Germinal center (tissue), 1 donor: ENCODE measurements at places on chromosomes 1 and 21.

- no peak for DNase-seq
Observed at GRCh38 chr1:216306830-216307229, 116.4 kb downstream of the USH2A start.

DNA sequence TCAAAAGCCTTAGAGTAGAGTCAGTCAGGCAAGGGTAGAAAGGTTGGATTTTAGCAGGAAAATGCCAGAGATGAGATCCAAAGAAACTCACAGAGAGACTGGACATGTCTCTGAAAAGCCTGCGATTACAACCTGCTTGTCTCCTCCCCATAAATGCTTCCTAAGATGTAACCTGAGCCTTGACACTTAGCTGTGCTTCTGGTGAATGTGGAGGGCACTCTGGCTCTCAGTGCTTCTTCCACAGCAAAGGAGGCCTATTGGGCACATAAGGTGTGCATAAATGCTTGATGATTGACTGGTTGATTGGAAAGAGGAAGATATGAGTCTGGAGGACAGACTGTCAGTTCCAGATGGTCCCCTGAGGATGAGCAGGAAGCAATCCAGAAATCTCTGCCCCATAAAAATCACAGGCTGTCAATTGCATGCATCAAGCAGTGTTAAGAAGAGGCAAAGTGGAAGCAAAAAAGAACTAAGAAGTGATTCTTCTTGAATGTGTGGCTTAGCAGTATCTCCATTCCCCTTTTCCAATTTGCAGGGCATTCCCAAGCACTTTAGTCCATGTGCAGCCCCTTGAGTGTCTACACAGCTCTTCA lies 236.2 kb upstream of the RRP15 start:
- no peak for DNase-seq

- DNase-seq, result peak; percentile 39
Observed at GRCh38 chr1:182786223-182786994, 3.2 kb upstream of the NPL start.

DNA sequence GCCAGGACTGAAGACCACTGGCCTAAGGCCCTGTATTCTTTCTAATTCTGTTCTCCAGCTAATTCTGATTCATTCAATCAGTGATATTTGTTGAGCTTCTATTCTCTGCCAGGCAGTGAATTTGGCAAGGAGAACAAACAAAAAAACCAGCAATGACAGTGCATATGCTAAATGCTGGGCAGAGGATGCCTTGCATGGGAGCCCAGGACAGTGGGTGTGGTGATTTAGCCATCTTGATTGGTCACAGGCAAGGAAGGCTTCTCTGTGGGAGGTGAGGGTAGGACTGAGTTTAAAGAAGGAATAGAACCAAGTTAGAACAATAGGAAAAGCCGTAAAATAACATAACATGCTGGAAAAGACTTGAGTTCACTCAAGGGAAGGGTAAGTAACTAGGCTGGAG lies 9.2 kb upstream of the CPT2 start:
- no peak for DNase-seq

DNA sequence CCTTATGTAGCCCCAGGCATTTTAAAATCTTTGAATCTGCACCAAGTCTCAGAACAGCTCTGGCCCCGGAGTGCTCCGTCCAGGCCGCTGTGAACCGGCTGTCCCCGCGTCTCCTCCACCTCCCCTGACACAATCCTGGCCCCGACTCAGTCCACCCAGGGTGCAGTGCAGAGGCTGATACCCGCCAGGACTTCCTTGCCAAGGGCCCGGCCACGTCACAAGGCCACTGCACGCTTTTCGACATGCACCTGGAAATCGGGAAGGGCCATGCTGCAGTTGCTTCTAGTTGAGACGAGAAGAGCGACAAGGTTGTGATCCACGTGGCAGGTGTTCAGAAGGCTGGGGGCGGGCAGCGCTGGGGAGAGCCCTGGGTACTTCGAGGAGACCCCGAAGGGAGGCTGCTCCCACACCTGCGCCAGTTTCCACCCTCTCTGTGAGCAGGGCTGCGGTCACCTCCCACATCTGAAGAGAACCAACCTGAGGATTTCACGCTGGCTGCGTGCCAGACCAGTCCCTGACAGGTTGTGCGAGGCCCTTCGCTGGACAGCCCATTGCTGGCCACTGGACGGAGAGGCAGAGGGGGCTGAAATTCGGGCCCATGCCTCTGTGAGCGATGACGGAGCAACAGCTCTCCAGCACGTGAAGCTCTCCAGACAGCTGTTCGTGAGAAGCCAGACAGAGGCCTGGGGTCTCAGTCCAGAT lies 6.7 kb downstream of the VWA1 start:
- peak; percentile 1 for DNase-seq

DNA sequence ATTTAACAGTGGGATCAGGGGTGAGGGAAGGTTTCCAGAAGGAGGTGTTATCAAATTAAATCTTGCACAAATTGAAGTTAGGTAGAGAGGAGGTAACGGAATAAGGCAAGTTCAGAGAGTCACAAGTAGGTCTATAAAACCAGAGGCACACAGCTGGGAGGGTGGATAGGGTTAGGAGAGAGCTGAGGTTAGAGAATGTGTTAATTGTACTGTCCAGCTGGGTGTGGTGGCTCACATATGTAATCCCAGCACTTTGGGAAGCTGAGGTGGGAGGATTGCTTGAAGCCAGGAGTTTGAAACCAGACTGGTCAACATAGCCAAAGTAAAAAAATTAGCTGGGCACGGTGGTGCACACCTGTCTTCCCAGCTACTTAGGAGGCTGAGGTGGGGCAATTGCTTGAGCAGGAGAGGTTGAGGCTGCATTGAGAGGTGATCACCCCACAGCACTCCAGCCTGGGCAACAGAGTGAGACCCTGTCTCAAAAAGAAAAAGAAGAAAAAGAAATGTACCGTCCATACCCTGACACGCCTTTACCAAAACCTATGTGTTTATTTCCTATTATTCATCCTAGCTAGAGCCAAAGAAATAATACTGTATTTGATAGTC lies 20.2 kb downstream of the SPATA45 start:
- no peak for DNase-seq

DNA sequence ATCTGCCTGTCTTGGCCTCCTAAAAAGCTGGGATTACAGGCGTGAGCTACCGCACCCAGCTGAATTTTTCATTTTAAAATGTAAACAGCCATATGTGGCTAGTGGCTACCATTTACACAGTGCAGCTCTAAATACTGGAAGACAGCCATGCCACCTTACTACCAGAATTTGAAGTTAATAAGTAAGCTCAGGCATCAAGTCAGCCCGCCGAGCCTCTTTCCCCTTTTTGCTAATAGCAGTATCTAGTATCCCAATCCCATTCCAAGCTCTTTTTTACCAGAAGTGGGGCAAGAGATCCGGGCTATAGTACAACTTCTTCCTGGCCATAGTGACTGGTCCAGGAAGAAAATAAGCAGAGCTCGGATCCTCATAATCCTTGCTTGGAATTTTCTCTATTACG lies 15.1 kb downstream of the TAF13 start:
- DNase-seq, result no peak

- no peak for DNase-seq
Observed at GRCh38 chr21:16437586-16437985, 707.8 kb downstream of the USP25 start.

- DNase-seq, result no peak
Observed at GRCh38 chr1:218926631-218927030, 247.0 kb upstream of the LYPLAL1 start.

- DNase-seq, result no peak
Observed at GRCh38 chr1:1212780-1213344, 1.1 kb downstream of the TNFRSF4 start.

- DNase-seq, result no peak
Observed at GRCh38 chr1:117499071-117499470, 106.8 kb upstream of the TENT5C start.

GRCh38 chr1:47262787-47263413 lies 30.9 kb upstream of the TAL1 start:
- DNase-seq, result peak; percentile 47

DNA sequence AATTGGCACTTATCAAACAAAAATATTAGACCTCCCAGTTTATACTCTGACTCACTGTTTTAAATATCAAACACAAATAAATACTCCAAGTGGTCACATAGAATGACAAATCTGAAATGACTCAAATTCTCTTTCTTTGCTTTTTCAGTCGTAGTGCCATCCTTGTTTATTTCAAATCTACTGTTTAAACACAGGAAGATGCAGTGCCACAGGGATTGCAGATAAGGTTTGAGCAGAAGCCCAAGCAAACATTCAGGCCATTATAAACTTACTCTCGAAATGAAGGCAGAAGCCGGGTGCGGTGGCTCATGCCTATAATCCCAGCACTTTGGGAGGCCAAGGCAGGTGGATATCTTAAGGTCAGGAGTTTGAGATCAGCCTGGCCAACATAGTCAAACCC lies 255.4 kb upstream of the PLXNA2 start:
- DNase-seq, result no peak

DNA sequence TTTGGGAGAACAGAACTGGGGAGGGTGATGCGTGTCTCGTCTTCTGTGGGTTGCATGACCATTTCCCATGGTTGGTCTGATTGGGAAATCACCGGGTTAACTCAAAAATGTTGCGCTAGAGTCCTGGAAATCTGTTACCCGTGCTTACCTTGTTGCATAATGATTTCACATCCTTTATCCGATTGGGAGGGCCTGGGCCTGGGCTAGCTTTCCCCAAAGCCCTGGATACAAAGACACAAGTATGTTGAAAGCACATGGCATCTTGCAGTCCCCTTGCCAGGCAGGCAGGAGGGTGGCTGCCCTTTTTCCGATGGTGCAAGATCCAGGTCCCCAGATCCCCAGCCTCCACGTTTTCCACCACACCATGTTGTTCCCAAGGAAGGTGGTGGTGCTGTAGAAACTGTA lies 582 bp downstream of the TRPM2 start:
- DNase-seq, result no peak

- DNase-seq, result no peak
Observed at GRCh38 chr1:103160281-103160680, 52.0 kb upstream of the COL11A1 start.

GRCh38 chr1:94020764-94021579 lies 100.0 kb downstream of the ABCA4 start:
- DNase-seq, result no peak

GRCh38 chr1:11481019-11481418 lies 2.1 kb downstream of the DISP3 start:
- DNase-seq, result no peak

GRCh38 chr1:3245344-3245743 lies 176.3 kb downstream of the PRDM16 start:
- DNase-seq, result no peak

GRCh38 chr1:148307583-148308185 lies 155.6 kb upstream of the NBPF11 start:
- no peak for DNase-seq

GRCh38 chr1:29753771-29754572 lies 517.6 kb downstream of the PTPRU start:
- DNase-seq, result no peak

GRCh38 chr1:117113199-117113598 lies 8.3 kb downstream of the TRIM45 start:
- no peak for DNase-seq

DNA sequence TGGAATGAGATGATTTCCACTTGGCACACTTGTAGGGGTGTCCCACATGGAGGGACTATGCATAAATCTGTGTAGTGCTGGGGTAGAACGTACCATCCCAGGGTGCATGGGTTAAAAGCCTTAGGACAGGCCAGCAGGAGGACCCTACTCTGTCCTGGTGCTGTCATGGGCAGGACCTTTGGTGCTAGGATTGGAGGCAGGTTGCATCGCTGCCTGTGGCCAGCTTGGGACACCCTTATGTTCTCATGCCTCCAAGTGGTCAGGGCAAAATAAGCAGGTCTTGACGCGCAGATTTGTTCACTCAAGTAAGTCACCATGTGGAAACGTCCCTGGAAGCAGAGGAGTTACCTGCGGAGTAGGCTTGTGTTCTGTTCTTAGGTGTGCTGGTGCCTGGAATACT lies 49.5 kb upstream of the RAB3GAP2 start:
- DNase-seq, result no peak

GRCh38 chr1:205714190-205714905 lies 34.0 kb upstream of the SLC45A3 start:
- no peak for DNase-seq

DNA sequence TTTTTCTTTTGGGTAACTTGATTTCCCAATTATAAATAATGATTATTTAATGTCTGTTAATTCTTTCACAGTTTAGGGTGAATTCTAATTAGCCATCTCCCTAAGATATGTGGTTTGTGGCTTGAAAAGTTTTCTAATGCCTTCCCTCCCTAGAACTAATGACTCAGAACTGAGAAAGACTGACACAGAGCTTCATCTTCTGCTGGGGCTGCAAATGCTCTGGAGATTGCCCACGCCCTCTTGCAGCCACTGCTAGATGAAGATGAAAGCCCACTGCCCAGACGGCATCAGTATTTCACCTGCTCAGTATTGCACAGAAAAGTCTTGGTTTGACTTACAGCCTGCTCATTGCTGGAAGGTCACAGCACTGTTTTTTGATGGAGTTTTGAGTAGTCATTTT lies 101.5 kb downstream of the ST6GALNAC3 start:
- DNase-seq, result no peak

DNA sequence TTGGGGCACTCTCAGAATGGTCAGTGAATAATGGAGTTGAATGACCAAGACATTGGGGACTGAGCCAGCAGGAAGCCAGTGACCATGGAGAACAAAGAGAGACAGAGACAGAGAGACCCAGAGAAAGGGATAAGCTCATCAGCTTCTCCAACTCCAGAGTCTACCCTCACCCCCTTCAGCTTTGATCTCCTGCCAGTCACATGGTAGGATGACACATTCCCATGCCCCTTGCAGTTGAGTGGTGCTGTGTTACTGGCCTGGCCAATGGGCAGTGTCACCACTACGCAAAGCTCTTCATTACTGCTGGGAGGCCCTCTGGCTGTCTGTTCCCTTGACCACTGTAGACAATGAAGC lies 643.5 kb downstream of the AJAP1 start:
- no peak for DNase-seq

DNA sequence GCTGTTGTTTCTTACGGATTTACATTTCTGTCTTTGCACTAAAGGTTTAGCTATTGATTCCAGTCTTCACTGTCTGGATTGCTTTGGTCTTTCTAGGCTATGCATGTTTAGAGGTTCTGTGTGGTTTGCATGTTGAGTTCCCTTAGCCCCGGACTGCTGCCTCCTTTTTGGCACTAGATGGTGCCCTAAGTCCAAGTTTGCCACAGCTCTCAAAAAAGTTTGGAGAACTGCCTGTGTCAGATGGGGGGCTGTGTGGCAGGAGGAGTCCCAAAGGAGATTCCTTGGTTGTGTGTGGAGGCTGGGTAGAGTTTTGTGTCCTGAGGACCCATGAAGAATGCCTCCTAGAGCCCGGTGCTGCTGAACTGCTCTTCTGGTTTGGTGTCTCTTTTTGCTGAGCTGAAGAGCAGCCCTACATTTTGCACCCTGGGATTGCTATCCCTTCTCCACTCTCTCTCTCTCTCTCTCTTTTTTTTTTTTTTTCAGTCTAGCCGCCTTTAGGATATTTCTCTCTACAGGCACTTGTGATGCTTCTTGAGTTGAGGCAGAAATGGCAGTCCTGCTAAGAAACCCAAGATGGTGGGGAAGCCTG lies 74.4 kb downstream of the PTGS2 start:
- DNase-seq, result no peak

- no peak for DNase-seq
Observed at GRCh38 chr1:29134695-29135028, 11.0 kb upstream of the TMEM200B start.

DNA sequence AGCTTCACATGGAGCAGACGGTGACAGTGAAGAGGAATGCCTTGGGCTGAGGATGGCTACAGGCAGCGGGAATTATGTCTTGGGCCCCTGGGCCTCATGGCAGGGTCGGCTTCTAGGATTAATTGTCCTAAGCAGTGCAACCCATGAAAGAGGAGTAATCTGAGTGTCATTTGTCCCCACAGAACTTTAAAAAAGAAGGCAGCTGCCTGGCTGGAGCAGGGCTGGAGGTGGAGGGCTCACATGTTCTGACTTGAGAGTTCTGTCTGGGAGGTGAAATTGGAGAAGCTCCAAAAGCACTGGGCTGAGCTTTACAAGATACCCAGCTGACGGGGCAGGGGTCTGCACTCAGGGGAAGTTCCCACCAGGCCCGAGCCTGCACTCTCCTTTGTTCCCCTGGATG lies 22.6 kb downstream of the CACNA1S start:
- DNase-seq, result no peak
